ENCODE measurements at places on chromosomes 1 and 21.

DNA sequence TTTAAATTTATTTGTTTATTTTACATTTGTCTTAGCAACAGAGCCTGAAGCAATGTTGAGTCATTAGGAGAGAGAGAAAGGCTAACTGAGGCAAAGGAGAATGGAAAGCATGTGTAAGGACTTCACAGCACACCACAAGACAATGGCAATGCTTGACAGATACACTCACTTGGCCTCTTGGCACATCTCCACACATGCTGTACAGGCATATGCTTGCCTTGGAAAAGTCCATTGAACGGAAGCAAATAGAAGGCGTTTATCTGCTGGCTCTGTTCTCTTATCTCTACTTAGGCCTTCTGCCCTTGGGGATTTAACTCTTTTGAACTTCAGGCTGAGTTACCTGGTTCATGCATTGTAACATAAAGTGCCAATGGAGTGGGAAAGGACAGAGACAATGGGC is 262.2 kb upstream of the POU3F1 start:
- DNase-seq = no peak

- no peak for DNase-seq
Measured at GRCh38 chr1:162632217-162632666, at the start of gene DDR2. Gene DDR2 (plus strand): TSS chr1:162632464. CDS start chr1:162719064, 86,600 bp downstream.

DNA sequence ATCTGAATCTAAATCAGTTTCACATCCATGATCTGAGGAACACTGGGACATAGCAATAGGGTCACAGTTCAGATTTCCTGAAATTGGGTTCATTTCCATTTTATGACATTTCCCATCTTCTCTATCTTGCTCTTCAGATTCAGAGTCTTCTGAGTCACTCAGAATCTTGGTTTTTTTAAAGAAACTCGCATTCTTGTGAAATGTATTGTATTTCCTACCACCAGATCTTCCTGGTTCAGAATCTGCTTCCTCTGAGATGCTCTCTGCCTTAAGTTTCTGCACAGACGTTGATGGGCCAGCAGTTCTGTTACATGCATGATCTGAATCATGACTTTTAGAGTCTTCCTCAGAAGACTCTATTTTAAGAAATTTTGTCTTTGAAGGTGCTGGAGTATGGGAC is 15.5 kb upstream of the PSMG1 start:
- no peak for DNase-seq

GRCh38 chr1:19344372-19344810 is 32.3 kb downstream of the SLC66A1 start:
- no peak for DNase-seq

DNA sequence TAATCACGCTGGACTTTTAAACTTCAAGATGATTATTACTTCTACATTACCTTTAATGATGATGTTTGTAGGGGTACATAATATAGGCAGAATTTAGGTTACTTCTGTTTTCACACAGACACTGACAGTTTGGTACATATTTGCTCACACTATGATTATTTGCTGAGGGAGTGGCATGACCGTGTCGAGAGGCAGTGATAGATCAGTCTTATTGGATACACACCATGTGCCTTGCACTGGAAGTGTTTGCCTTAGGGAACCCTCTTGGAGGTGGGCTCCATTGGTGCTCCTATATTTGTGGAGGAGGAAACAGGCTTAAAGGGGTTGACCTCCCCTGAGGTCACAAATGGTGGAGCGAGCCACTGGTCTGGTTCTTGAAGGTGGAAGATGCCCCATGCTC is 132.1 kb downstream of the PRDM2 start:
- DNase-seq = no peak

- DNase-seq = no peak
Measured at GRCh38 chr1:41232305-41232704, 9.8 kb downstream of the SCMH1 start.

DNA sequence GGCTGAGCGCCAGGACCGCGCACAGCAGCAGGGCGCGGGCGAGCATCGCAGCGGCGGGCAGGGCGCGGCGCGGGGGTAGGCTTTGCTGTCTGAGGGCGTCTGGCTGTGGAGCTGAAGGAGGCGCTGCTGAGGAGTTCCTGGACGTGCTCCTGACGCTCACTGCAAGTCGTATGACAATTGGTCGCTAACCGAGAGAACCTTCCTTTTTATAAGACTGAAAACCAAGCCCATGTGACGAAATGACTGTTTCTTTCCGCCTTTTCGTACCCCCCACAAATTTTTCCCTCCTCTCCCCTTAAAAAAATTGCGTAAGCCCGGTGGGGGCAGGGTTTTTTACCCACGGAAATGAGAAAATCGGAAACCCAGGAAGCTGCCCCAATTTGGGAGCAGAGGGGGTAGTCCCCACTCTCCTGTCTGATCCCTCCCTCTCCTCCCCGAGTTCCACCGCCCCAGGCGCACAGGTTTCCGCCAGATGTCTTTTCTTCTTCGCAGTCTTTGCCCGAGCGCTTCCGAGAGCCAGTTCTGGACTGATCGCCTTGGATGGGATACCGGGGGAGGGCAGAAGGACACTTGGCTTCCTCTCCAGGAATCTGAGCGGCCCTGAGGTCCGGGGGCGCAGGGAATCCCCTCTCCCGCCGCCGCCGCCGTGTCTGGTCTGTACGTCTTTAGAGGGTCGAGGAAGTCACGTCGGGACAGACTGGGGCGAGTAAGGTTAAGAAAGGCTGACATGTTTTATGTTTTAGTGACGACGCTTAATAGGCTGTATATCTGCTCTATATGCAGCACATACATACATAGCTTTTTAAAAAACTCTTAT is at the start of gene PTGS2:
Gene PTGS2 (minus strand): TSS at position 179 of the 817 bp plus-strand sequence. CDS start 133 bp downstream, at position 46.
- DNase-seq = peak; percentile 44

GRCh38 chr1:7186382-7187111 is 401.3 kb downstream of the CAMTA1 start:
- no peak for DNase-seq

DNA sequence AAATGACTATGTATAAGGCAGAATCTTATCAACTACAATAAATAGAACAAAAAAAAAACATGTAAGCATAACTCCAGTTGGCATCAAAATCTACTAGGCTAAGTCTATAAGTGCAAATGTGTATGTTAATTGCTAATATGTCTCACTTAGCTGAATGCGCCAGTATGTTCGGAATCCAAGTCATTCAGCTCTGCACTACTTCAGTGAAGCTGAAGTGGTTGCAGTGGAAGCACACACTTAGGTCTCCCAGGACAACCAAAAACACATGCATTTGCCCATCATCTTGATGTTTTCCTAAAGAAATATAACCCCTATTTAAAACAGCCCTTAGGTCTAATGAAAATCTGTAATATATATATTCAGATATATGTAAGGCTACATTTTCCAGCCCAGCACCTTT is 41.0 kb upstream of the RGS2 start:
- DNase-seq = no peak

DNA sequence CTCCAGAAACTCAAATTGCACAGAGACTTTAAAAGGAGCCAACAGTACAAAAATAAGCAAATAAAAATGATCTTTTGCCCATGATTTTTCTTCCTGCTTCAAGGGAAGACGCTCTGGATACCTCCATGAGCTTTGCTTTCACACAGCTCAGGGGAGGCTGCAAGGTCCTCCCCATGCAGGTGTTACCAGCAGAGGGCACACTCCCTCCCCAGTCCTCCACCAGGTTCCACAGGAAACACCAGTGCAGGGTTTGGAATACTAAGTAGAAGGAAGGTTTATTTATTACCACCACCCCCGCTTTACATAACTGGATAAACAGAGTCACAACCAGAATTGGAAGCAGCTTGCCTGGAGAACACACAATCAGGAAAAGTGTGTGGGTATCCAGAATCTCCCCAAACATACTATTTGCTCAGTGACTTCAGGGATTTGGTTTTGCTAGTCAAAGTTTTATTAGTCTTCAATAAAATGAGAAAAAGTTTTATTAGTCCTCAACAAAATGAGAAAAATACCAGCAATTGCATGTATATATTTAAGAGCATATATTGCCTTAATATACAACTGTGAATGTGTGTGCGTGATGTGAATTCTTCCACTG is 37.3 kb downstream of the HSD3B1 start:
- DNase-seq = no peak

DNA sequence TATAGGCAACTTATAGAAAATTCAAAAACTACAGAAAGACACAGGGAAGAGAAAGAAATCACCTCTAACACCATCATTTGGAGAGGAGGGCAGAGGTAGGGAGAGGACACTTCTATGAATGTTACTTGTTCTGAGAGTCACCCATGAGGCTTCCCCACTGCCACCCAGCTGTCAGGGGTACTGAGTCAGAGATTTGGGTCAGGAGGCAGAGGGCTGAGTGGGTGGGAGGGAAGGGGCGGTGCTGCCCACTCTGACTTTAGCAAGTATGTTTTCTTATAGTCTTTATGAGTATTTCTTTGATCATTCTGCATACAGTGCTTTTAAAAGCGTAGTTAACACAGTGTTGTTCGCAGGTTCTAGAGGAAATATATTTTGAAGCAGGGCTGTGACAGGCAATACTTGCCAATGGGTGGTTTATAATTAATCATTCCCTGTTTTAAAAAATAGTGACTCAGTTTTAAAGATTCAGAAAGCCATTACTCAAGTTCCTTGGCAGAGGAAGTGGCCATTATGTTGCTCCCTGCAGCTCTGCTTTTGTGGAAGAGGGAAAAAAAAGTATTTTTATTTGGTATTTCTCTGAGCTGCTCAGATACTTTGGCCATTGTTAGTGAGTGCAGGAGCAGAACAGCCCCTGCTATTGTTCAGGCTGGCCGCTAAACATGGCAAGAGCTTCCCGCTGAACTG is 18.3 kb downstream of the IL6R start:
- DNase-seq = no peak

DNA sequence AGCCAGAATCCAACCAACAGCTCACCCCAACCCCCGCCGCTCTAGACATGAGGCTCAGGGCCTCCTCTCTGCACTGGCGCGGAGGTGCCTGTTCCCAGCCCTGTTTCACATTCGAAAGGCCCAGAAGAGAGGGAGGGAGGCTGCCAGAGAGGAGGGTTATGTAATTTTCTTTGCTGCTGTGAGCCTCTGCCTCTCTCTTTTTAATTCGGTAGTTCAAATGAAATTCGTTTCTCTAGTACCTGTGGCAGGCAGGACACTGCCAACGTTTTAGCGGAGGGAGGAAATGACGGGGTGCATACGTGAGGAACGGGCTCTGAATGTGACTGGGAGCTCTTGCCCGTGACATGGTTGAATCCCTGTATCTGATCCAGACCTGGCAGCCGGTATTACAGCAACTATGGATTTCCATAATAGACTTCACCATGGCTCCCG is 9.4 kb downstream of the PRDM16 start:
- DNase-seq = no peak

- DNase-seq = no peak
Measured at GRCh38 chr1:8259498-8260290, 58.2 kb upstream of the SLC45A1 start.

- no peak for DNase-seq
Measured at GRCh38 chr1:116765962-116766361, 11.7 kb downstream of the CD2 start.

DNA sequence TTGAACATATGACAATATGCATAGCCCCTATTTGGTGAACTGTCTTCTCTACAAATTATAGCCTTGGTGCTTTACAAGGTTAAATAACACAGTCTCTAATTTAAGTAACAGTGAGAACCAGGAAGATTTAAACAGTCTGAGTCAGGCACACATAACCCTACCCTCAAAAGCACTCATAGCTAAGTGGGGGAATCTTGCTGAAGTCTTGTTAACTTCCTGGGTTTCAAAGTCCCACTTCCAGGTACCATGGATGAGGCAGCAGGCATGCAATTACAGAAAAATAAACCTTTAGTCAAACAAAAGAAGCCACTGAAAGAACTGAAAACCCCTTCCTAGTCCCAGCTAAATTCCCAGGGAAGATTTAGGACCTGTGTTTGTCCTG is 147.6 kb downstream of the PBX1 start:
- DNase-seq = no peak

- DNase-seq = peak; percentile 64
Measured at GRCh38 chr1:9630331-9631111, 21.0 kb upstream of the PIK3CD start.

DNA sequence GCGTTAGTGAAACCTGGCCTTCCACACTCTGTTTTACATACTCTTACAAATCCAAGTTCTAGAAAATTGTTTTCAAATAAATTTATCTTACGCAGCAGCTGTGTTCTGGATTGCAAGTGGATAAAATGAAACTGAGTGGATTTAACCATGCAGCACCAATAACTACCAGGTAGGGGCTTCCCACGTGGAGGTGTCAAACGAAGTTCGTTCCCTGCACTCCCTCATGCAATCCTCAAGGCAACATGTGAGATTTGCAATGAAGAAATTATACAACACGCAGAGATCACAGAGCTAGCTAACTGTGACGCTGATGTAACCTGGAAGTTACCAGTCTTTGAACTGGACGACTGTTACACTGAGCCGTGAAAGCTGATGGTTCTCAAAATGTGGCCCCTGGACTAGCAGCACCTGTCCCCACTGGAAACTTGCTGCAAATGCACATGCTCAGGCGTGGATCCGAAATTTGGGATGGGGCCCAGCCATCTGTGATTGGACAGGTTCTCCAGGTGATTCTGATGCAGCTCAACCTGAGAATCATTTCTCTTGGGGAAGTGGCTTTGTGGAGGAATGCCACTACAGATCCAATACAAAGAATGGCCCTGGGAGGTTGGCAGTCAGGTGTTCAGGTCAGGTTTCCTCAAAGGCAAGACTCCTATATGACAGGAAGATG is 36.3 kb downstream of the RSPH1 start:
- DNase-seq = no peak

DNA sequence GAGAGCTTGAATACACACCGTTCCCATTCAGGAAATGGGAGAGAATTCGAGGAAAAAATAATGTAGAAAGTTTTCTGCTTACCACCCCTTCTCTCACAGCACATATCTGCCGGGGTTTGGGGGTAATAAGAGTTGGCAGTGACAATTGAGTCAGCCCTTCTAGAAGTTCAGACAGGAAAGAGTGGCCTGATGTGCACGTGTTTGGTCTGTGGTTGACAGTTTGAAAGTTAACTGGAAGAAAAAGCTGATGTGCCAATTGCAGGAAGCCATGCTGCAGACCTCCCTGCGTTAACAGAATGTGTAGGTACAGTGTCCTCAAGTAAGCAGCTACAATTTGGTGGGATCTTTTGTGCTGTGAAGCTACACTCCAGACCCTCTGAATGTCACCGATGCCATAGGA is 50.9 kb downstream of the DHX9 start:
- no peak for DNase-seq

- no peak for DNase-seq
Measured at GRCh38 chr1:182185842-182186756, 124.6 kb upstream of the ZNF648 start.

DNA sequence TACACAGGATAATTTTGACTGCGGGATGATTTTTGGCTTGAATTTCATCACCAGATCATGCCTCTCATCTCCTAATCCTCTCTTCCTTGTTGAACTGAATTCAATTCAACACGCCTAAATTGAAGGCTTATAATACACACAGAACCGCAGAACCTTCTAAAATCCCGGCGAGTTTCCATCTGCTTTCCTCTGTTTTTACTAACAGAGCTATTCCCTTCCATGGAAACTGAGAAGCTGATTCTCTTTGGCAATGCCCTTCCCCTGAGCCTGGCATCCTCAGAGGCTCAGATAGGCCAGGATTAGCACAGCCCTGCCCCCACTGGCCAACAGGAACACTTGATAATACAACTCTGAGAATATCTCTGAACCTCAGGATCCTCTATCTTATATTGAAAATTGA is 130.2 kb downstream of the CAPN8 start:
- no peak for DNase-seq

- no peak for DNase-seq
Measured at GRCh38 chr1:15756143-15757015, 2.2 kb upstream of the FBLIM1 start.
